ENCODE measurements at places on chromosomes 13 and 19.

DNA sequence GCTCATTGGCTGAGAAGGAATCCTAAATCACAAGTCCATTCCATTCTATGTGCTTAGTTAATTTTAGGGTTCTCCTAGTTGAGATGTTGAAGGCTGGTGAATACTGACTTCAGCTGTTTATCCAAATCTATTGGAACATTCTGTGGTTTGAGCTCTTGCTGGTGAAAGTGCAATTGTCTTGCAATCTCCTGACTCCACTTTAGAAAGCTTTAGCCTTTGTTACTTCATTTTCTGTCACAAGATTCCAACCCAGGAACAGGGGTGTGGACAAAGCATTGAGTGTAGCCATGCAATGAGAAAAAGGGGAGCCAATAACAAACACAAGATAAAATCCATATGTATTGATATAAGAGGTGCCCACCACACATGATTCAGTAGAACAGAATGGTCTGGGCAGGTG, 15.0 kb downstream of the CEACAM21 start:
- DNase-seq: no peak

- DNase-seq: no peak
Observed at GRCh38 chr13:70457474-70457873, 349.2 kb upstream of the KLHL1 start.

DNA sequence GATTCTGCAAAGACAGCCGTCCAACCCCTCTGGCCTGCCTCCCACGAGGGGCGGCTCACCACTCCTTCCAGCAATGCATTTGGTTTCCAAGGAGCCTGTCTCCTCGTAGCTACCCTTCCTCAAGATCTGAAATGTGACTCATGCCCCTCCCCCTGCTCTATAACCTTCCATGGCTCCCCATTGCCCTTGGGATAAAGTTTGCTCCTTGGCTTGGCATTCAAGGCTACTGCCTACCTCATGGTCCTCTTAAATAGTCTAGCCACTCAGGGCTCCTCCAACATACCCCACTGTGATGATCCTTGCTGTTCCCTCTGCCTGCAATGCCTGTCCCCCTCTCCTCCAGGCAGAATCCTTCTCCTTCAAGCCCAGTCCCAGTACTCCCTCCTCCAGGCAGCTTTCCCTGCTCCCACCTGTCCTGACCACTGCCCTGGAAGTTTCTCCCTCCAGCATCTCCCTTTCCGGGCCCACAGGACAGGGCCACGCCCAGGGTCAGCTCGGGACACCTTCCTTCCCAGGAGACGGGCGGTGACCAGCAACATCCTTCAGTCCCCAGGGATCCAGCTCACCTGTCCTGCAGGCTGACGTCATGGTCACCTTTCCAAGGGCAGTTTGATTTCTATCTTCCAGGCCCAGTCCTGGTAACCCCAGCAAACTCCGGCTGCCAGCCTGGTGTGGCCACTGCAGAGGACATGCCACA, 19.2 kb upstream of the SEMA6B start:
- DNase-seq: no peak

DNA sequence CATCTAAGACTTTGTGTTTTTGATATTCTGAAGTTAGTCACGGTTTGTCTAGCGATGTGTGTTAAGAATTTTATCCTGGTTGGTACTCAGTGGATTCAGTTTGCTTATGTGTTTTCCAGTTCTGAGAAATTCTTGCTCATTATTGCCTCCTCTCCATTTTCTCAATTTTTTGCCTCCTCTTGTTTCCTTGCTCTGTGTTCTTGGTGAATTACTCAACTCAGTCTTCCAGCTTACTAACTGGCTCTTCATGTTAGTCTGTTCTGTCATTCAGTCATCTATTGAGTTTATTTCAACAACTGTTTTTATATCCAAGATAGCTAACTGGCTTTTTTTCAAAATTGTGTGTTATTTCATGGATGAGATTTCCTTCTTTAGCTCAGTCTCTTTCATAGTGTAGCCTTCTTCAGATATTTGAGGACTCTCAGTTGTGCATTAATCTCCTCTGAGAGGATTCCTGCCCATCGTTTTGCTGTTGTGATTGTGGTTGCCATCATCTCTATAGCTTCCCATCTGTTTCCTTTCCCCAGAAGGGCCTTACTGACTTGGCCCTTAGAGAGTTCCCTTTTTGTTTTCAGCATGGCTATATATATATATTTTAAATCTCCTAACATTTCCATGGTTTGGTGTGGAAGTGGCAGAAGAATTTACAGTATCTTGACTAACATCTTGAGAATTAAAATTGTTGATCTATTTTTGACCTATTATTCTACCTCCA, 6.2 kb downstream of the SETDB2 start:
- DNase-seq: no peak

- DNase-seq: peak; percentile 1
Observed at GRCh38 chr13:90690458-90691080, 656.9 kb upstream of the MIR17HG start.

- DNase-seq: peak; percentile 95
Observed at GRCh38 chr19:40576585-40577451, at the start of gene SHKBP1. Gene SHKBP1, plus strand, starts transcription at chr19:40576873. Its CDS starts 27 bp downstream, at chr19:40576900.

- peak; percentile 65 for DNase-seq
Observed at GRCh38 chr13:34034411-34034810, 216.5 kb downstream of the RFC3 start.
